Esophagus squamous epithelium (tissue), 5 donors: ENCODE measurements at places on chromosomes 4 and X. TPM values are rescaled to one million over a fixed set of nuclear protein-coding genes. Genes with fewer than 3 reads are reported as not detected.

TMEM184C gene
- total RNA-seq, result 22.3 TPM

DNA sequence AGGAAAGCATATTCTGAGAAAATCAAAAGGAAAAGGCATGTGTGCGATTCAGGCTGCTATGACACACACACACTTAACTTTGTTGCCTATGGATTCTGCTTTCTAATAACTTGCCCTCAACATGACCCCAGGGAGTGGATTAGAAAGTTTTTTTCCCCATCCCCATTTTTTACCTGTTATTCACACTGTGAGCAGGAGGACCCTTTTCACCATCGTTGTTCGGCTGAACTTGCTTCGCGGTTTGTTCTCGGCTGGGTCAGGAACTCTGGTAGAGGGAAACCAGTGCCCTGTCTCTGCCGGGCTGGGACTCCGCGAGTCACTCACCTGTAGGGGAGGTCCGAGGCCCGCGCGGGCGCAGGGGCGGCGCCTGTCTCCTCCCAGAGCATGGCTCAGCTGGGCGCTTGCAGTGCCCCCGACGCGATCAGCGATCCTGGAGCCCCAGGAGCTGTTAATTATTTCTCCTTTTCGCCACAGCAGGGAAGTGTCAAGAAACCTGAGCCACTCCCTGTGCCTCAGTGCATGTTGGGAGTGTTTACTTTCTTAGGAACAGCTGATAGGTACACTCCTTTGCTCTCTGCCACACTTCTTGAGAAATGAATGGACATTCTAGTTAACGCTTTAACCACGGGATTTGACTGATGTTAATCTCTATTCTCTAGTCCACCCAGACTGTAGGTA, at the start of gene RASSF6:
TSS of gene RASSF6 (minus strand) at position 322 of the 678 bp plus-strand sequence. CDS start 8,641 bp downstream, outside the sequence.
- no peaks in the 10 kb centered on the region for H3K36me3 ChIP-seq
- H3K4me3 ChIP-seq, result peak within 1 kb of the TSS; percentile 62
- H3K27me3 ChIP-seq, result no peaks in the 10 kb centered on the region
- peaks cover 35% of the 10 kb centered on the region for H3K4me1 ChIP-seq
- no peak for DNase-seq

GRCh38 chr4:26263165-26263564, 57.6 kb upstream of the RBPJ start:
- H3K4me3 ChIP-seq, result no peak overlapping the region
- H3K4me1 ChIP-seq, result peaks cover 15% of the 10 kb centered on the region
- H3K27me3 ChIP-seq, result no peaks in the 10 kb centered on the region

PCYT1B gene
- 0.13 TPM for total RNA-seq

GAGE13 gene
- not detected for total RNA-seq
